Right renal pelvis (tissue), 4 donors: ENCODE measurements at places on chromosomes 4 and X.

- no peak for DNase-seq
Measured at GRCh38 chr4:110108422-110108821, 90.0 kb downstream of the ELOVL6 start.

GRCh38 chr4:105631818-105632400 lies 76.6 kb downstream of the INTS12 start:
- DNase-seq = no peak

- no peak for DNase-seq
Measured at GRCh38 chr4:180766045-180766444, 1477.2 kb upstream of the TENM3 start.

GRCh38 chr4:153215921-153216320 lies 11.7 kb downstream of the TRIM2 start:
- DNase-seq = no peak

DNA sequence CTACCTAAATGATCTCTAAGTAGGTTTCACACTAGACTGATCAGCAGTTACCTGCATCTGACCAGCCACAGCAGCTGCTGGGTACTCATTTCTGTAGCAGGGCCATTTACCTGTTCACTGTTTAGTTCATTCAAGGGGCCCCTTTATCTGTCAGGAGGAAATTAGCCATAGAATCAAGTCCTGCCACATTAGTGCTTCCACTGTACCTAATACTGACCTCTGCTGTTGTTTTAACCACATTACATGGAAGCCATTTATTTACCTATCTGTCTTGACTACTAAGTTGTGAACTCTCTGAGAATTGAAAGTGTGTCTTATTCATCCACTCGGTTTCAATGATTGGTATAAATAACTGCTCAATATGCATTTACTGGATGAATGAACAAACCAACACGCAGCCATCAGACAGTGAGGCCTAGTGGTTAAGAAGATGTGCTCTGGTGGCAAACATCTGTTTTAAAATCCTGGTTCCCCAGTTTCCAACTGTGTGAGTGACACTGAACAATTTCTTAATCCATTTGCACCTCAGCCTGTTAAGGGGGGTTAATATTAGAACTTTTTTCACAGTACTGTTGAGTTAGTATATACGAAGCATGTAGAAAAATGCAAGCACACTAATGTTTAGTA lies 30.0 kb upstream of the ANXA5 start:
- peak; percentile 28 for DNase-seq

DNA sequence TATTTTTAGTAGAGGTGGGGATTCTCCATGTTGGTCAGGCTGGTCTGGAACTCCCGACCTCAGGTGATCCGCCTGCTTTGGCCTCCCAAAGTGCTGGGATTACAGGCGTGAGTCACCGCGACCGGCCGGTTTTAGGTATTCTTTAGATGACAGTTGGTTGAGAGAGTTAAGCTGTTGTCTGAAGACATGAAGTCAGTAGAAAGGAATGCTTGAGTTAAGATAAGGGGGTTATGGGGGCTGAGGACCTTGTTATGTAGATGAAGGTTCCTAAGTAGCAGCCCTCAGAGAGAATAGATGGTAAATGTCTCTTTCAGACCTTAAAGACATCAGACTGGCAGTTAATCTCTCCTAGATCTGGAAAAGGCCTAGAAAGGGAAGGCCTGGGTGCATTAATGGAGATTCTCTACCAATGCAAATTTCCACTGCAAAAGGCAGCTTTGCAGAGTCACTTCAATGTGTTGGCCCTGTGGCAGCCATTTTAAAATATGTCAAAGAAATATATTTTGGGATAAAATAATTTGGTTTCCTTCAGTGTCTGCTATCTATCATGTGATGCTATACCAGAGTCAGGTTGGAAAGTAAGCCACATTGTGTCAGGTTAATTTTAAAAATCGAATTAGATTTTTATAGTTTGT lies 6.4 kb upstream of the ZNF674 start:
- no peak for DNase-seq
